ENCODE measurements at places on chromosomes 4 and X.
A peak's percentile ranks its signal among the peaks of the same experiment; 100 is the strongest.

DNA sequence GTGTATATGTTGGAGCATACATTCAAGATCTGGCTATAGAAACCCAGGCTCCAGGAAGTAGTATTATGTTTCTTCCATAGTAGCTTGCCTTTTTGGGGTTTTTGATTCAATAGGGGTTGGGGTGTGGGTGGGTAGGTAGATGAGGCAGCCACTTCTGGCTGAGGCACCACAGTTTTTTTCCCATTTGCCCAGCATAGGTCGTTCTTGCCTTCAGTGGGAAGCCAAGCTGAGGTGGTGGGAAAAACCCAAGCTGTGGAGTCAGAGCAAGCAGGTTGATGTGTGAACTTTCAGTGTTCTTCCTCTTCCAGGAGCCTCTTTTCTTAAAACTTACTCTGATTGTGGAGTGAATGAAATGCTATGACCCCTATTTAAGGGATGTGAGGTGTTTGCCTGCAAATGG, 67.0 kb upstream of the RPS6KA3 start:
- peak; percentile 12 for DNase-seq

GRCh38 chrX:124406294-124407014, 60.1 kb downstream of the SH2D1A start:
- peak; percentile 69 for DNase-seq

DNA sequence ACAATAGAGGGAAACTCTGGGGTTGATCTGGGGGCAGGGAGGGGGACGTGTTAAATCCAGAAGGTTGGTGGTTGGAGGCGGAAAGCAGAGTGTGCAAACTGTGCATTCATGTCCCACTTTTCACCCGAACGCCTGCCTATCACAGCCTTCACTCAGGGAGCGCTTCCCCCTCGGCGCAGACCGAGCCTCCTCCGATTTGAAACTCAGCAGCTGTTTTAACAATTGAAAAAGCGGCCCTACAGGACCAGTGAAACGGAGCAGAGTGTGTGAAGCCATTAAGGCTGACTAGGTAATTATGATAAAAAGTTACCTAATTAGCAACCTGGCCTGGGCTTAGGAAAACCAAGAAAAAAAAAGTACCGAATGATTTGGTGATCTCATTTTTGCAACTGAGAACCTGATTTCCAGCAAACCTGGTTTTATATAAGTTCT, 685 bp upstream of the NDNF start:
- DNase-seq = no peak

GRCh38 chr4:24792552-24792951, 2.8 kb upstream of the SOD3 start:
- no peak for DNase-seq

- DNase-seq = no peak
Measured at GRCh38 chr4:174709526-174709925, 119.5 kb downstream of the GLRA3 start.

- DNase-seq = peak; percentile 54
Measured at GRCh38 chr4:38856046-38856445, 571 bp downstream of the TLR6 start.

- DNase-seq = no peak
Measured at GRCh38 chr4:72809208-72809607, 240.2 kb upstream of the ADAMTS3 start.

GRCh38 chrX:120358737-120359456, 3.0 kb upstream of the ATP1B4 start:
- peak; percentile 50 for DNase-seq

DNA sequence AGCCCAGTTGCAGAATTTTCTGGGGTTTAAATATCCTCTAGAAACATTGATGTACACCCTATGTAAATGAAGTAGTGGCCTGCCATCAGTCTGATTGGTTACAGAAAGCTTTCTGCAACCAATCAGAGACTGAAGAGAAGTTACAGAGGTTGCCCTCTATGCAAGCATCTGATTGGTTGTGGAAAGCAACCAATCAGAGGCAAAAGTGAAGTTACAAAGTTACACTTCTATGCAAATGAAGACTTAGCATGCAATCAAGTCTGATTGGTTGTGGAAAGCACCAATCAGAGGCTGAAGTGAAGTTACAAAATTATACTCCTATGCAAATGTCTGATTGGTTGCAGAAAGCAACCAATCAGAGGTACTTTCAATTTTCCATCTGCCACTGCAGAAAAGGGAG, 51.9 kb upstream of the USP9X start:
- no peak for DNase-seq

DNA sequence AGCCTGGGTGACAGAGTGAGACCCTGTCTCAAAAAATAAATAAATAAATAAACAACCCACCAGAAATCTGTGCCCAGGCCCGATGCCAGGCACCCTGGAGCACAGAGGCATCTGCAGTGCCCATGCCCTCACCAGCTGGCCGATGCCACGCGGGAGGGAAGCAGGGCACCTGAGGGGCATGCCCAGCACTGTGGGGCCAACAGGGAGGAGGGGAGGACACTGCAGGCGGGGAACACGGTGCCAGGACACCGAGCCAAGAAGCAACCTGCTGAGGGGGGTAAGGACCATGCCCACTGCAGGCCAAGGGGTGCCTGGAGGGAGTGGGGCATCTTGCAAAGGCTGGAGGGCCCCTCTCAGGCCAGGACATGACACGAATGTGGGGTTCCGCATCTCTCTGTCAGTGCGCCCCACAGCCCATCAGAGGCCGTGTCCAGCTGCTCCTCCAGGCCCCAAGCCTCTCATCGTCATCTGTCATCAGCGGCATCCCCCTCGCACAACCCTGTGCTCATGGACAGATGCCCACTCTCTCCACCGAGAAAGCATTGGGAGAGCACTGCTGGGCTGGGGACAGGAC, 13.3 kb upstream of the DUSP9 start:
- no peak for DNase-seq

DNA sequence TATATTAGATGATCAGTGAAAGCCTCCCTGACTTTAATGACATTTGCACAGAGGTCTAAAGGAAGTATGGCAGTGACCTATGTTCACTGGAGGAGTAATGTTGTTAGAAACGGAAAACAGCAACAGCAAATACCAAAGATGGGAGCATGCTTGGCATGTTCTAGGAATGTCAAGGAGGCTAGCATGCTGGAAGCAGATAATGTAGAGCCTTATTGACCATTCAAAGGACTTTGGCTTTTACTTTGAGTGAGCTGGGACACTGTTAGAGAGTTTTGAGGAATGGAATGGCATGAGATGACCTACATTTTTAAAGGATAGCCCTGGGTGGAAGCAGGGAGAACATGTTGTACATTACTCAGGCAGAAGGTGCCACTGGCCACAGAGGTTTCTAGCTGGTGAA, 6.0 kb downstream of the RPA4 start:
- DNase-seq = no peak

- no peak for DNase-seq
Measured at GRCh38 chr4:159735281-159736207, 632.7 kb downstream of the RAPGEF2 start.

GRCh38 chr4:108361886-108362285, 193.2 kb upstream of the LEF1 start:
- no peak for DNase-seq

DNA sequence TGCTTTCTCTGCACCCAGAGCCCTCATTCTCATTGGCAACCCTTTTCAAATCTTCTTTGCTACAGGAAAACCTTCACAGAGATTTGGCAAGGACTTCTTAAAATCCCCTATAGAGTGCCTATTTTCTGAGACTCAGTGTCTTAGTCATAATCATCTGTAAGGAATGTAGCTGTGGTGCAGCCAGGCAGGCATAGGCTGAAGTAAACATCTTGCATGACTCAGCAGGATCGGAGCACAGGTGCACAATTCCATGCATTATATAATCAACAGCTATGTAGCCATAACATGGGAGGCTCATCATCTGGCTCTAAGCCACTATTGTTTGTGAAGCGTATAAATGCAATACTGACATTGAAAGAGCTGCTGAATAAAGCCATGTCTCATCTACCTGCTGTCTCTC, 368.8 kb downstream of the MAGEE1 start:
- no peak for DNase-seq

- DNase-seq = no peak
Measured at GRCh38 chrX:79336869-79337815, 30.0 kb downstream of the ITM2A start.

- DNase-seq = no peak
Measured at GRCh38 chr4:24519649-24520048, 64.7 kb downstream of the DHX15 start.

DNA sequence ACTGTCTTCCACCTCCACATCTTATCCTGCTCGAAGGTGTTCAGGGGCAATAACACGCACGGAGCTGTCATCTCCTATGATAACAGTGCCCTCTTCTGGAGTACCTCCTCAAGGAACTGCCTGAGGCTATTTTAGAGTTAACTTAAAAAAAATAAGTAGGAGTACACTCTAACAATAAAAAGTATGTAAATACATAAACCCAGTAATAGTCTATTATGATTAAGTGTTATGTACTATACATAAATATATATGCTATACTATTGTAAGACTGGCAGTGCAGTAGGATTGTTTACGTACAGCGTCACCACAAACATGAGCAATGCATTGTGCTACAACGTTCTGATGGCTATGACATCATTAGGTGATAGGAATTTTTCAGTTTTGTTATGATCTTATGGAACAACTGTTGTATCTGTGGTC, 34.5 kb upstream of the TLR2 start:
- peak; percentile 75 for DNase-seq

- DNase-seq = no peak
Measured at GRCh38 chr4:64670647-64671046, 261.4 kb upstream of the TECRL start.

DNA sequence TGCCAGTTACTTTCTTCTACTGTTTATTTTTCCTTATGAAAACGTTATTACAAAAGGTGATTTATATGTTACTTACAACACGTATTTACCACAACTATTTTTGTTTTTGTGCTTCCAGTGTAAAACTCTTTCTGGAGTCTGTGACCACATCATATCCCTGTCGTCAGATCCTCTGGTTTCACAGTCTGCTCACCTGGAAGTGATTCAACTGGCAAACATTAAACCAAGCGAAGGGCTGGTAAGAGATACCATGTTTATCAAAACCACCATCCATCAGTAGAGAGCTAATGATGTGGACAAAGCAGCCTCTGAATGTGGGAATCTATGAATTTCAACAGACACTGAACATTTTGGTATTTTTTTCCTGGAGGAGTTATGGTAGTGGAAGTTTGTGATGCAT, 116.1 kb downstream of the CNKSR2 start:
- DNase-seq = no peak

All from suppressor macrophage treated with lipopolysaccharide for 1 hour (primary cell).